Left hindlimb (tissue), 1 donor: ENCODE measurements at places on chromosomes 1 and 21.

GRCh38 chr1:243323491-243323890, 67.7 kb downstream of the SDCCAG8 start:
- no peak for DNase-seq

DNA sequence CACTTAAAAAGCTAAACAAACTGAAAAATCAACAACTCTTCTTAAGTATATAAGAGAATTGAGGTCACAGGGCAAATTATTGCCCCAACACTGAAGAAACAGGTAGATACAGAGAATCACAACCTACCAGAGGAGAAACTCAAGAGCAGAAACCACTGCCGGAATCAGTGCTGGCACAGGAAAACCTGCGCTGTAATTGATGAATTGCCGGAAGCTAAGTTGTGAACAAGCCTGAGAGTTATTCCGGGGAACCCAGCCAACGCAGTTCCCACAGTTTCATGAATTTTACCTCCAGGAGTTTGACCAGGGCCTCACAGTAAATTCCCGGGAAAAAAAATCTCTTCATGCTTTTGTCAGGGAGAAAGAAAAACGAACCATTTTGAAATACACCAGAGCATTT, 657.1 kb upstream of the BRINP3 start:
- no peak for DNase-seq

DNA sequence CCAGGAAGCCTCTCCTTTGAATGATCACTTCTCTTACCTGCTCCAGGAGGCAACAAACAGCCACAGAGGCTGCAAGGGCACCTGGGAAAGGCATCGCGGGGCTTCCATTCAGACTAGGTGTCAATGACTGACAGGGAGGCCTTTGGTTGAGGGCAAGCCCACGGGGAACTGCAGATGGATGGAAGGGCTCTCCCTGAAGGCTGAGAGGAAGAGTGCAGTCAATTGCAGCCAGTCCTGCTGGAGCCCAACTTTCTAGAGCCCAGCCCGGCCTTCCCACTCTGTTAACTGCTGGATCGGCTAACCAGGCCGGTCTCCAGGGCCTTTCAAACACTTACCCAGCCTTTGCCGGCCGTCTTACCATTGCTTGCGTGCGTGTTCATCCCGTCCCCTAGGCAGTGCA, 89.3 kb downstream of the LACTBL1 start:
- no peak for DNase-seq

DNA sequence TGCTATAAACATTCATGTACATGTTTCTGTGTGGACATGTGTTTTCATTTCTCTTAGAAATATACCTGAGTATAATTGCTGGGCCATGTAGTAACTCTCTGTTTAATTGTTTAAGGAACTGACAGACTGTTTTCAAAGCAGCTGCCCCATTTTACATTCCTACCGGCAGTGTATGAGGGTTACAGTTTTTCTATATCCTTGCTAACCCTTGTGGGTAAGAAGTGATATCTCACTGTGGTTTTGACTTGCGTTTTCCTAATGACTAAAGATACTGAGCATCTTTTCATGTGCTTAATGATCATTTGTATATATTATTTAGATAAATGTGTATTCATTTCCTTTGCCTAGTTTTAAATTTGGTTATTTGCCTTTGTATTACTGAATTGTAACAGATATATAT, 81.7 kb downstream of the DNM3 start:
- DNase-seq = no peak

GRCh38 chr1:159823406-159823805, 3.3 kb upstream of the SLAMF8 start:
- DNase-seq = no peak

- no peak for DNase-seq
Observed at GRCh38 chr1:237774246-237774645, 116.5 kb downstream of the ZP4 start.

- no peak for DNase-seq
Observed at GRCh38 chr21:37751268-37751975, 164.8 kb downstream of the KCNJ6 start.
